DMS53 (cell line): ENCODE measurements at places on chromosomes 7 and 10.
A peak's percentile ranks its signal among the peaks of the same experiment; 100 is the strongest.

DNA sequence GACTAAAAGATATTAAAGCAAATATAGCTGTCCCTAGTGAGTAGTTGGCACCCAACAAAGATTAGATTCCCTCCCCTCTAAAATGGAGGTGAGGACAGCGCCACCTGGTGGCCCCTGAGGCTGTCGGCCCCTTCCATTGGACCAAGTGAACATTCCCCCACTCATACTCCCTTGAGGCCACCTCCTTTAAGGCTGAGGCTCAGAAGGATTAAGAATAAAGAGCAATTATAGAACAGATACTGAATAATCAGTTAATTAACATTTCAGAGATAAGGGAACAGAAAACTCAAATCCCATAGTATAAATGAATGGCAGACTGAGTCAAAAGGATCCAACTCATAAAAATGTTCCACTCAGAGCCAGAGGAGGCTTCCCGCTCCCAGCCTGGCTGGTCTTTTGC is 130.4 kb upstream of the GHITM start:
- peak; percentile 66 for DNase-seq

DNA sequence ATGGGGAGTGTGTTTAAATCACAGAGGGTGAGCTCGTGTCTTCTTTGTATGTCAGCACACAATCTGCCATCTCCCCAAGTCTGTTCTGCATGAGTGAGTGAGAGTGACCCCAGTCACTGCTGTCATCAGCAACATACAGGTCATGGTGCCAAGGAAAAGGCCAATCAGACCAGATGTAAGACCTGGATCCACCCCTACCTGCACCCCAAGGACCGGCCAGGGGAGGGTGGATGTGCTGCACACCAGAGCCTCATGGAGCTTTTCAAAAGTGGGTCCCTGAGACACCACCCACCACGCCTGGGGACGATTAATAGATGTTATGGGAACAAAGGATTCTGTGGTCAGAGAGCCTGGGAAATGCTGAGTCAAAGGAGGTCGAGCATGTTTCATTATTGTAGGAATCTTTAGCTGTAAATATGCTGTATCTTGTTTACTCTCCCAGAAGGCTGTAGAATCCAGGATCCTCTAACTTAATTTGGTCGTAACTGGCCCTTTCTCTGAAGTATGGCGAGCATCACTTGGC is 420.5 kb downstream of the RPS24 start:
- DNase-seq, result no peak

DNA sequence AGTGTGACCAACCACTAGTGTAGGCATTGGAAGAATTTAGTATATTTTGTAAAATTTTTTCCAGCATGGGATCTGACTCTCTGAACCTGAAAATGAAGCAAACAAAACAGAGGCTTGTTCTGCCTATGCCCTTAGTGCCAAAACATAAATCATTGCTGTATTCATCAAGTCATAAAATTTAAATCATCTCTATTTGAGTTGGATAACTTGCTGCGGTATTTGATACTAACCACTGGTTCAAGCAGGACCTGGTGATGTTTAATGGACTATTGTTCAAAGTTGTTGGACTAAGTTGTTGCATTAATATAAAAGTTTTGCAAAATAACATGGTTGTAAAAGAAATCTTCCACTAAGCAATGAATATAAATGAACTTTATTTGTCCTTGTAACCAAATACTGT is 19.8 kb upstream of the RPA3 start:
- no peak for DNase-seq

DNA sequence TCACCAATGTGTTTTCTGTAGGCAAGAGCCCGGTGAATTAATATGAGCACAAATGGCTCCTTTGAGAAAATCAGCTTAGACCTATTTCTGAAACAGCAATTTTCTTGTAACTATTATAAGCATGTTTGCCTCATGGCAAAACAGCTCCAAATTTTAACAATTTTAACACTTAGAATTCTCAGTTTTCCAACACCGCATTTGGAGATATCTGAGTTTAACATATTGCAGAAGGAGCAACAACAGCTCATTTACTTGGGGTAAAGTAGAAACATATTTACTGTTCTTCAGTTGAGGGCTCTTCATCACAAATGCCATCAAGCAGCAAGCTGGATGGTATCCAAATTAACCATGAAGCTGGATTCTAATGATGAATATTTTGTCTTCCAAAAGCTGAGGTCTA is 134.0 kb upstream of the SLC26A5 start:
- DNase-seq, result no peak

DNA sequence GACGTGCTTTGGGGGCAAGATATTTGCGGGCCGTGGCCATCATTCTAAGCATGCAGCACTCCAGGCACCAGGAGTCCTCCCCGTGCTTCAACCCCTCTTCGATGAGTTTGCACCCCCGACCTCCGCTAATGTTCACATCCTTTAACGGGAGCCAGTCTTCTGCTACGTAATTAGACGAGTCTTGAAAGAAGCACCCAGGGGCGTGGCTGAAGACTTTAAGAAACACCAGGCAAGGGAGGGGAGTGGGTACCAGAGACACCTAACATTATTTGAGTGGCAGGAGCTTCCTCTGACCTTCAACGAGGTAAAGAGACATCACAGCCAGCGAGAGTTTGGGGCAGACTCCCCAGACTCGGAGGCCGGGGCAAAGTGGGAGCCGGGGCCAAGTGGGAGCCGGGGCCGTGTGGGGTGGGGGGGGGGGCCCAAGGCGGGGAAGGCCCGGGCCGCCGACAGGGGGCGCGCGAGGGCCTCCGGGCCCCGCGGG is 31.1 kb upstream of the TOMM7 start:
- DNase-seq, result no peak

- no peak for DNase-seq
Observed at GRCh38 chr7:127290116-127290655, 37.4 kb upstream of the GRM8 start.

DNA sequence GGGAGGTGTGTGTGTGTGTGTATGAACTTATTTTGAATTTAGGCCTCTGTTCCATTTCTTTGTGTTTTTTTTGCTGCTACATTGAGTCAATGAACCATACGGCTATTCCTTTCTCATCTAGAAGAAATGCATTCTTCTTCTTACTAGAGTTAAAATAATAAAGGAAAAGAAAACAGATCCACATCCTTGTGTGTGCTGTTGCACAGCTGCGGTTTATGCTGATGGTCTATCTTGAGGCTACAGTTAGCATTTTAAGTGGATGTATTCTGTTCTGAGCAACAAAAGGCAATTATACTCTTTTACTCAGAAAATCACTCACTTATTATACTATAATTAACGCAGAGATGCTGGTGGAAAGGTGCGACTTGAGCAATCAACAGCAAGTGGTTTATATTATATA is 615.0 kb upstream of the MBL2 start:
- DNase-seq, result no peak
